ENCODE measurements at places on chromosomes 12 and 14.

DNA sequence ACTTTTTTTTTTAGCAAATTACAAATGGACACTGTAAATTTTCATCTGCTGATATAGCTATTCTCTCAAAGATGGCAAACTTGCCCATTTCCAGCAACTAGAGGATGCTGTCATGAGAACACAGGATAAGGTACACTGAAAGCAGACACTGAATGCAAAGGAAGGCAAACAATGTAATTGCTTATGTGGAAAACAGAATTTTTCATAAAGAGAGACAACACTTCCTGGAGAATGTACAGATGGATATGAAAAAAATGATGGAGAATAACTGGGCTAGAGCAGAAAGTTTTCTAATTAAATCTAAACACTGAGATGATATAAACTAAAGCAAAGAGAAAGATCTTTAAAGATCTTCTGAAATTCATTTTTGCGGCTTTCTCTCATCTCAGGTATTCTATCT lies 581 bp downstream of the CD69 start:
- DNase-seq, result no peak

DNA sequence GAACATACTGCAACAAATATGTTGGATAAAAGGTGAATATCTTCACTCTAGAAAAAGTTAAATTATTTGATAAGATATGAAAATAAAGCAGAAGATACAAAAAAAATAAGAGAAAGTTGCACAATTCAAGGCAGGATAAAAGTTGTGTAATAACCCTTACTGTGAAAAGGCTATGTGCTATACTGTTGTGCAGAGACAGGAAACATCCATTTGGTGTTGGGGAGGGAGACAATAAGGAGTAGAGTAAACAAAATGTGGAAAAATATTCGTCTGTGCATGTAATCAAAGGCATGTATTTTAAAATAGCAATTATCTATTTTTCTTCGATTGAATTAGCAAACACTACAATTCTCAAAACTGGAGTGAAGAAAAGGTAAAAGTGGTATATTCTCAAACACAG lies 34.8 kb downstream of the PTHLH start:
- DNase-seq, result no peak

- no peak for DNase-seq
Observed at GRCh38 chr12:74441872-74442271, 95.8 kb upstream of the ATXN7L3B start.

- no peak for DNase-seq
Observed at GRCh38 chr14:38901791-38902190, 201.2 kb downstream of the SEC23A start.

DNA sequence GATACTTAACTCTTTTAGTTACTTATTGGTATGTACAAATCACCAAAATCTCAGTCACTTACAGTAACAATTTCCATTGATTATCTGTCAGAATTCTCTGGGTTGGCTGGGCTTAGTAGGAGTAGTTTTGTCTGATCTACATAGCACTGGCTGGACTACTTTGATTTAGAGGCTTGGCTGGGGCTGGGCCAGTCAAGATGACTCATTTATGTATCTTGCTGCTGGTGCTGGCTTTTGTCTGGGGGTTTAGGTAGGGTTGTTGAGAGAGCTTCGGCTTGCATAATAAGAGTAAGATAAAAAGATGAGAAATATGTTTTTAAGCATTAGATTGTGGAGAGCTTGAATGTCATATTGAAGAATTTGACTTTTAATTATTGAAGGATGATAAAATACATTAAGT lies 1093.7 kb downstream of the SLC6A15 start:
- no peak for DNase-seq

- DNase-seq, result no peak
Observed at GRCh38 chr14:95520346-95520745, 3.9 kb upstream of the SYNE3 start.

DNA sequence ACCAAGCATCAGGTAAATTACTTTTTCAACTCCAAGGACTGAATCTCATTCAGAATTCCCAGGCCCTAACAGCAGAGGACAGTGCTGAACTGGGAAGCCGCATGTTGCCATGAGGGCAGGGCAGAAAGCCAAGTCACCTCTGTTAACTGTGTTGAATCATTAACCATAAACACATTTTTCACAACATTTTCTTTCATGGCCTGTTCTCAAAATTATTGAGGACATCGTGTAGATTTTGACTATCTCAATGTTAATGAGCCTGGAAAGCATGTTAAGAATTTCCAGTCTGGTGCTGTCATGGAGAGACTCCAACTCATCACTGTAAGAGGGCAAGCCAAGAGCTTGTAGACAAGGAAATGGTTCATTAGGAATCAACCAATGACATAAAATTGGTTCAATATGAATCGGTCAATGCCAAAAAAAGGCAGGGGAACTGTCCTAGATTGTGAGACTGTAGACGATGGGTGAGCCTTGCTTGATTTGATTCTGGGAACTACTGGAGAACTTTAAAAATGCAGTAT lies 33.7 kb downstream of the CPM start:
- DNase-seq, result peak; percentile 39

GRCh38 chr14:58107947-58108552 lies 44.0 kb downstream of the ARMH4 start:
- DNase-seq, result peak; percentile 80

GRCh38 chr12:97560350-97560749 lies 97.7 kb downstream of the RMST start:
- no peak for DNase-seq

DNA sequence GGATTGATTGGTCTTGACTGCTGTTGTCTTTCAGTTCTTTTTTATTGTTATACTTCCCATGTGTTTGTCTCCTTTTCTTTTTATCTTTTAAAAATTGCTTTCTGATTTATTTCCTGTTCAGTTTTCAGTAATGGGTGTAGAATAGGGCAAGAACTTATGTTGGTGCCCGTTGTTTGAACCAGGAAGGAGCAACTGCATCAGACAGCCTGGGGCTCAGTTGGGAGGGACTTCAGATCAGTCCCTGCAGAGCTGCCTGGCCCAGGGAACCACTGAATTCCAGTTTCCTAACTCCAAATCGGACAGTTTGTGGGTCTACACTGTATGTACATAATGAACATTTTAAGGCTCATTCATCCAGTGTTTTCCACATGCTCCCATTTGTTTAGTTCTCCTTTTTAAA lies 64.9 kb downstream of the FBXO34 start:
- DNase-seq, result no peak

DNA sequence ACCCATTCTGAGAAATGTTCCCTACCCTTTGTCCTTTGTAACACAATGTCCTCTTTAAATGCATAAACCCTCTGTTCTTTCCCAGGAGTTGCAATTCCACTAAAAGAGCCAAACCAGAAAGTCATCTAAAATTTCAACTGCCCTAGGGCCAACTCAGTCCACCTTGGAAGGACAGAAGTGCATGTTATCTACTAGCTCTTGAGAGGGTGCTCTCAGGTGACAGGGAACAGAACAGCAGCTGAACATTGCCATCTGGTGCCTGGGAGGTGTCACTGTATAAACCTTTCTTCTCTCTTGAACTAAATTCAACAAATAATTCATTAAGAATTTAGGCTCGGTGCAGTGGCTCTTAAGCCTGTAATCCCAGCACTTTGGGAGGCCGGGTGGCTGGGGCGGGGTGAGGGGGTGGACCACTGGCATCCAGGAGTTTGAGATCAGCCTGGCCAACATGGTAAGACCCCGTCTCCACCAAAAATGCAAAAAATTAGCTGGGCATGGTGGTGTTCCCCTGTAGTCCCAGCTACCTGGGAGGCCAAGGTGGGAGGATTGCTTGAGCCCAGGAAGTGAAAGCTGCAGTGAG lies 10.3 kb upstream of the FERMT2 start:
- peak; percentile 72 for DNase-seq

- no peak for DNase-seq
Observed at GRCh38 chr12:117360551-117361346, 677 bp downstream of the NOS1 start.

DNA sequence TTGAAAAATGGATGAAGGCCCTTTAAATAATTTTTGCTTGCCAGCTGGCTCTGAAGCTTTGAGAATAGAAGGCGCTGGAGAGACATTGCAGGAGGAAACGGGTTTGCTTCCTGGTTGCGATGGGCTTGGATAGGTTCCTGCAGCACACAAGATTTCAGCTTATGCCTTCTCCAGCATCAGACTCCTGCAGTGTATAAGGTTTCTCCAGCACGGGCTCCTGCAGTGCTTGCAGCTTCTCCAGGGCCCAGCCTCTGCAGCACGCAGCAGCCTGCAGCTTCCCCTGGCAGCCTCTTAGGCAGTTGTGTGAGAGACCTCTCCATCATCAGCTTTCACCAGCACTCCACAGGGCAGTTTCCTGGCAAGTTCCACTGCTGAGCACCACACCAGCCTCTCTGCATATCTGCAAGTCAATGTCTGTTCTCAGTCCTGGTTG lies 78.7 kb upstream of the ZDHHC17 start:
- DNase-seq, result peak; percentile 51

- no peak for DNase-seq
Observed at GRCh38 chr14:70811578-70811977, 2.3 kb upstream of the MAP3K9 start.
